ENCODE measurements at places on chromosomes 13 and 19.
A peak's percentile ranks its signal among the peaks of the same experiment; 100 is the strongest.

DNA sequence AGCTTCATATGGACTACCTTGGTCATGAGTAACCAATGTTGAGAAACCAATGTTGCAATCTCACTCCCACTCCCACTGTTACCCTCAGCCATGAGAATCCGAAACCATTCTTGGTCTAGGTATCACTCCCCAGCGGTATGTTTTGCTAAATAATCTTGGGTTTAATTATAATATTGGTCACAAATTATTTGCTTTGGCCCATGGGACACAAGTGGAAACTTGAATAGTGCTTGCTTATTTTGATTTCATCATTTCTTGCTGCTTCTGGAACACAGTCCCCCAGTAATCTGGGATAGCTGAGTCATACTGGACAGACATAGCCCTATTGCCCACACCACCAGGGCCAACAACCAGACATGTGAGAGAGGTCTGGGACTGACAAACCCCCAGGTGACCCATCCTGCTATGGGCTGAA, 171.6 kb upstream of the IPO5 start:
- no peak for DNase-seq

GRCh38 chr13:24233351-24233901, 72.9 kb downstream of the SPATA13 start:
- no peak for DNase-seq

DNA sequence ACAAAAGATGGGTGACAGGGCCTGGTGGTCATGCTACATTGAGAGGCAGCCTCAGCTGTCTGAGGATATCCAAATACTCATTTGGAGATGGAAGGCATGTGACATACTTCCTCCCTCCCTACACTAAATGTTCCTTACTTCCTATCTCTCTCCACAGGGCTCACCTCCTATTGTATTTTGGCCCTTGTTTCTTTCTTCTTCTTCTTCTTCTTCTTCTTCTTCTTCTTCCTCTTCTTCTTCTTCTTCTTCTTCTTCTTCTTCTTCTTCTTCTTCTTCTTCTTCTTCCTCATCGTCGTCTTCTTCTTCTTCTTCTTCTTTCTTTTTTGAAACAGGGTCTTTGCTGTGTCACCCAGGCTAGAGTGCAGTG, 71.8 kb upstream of the POMP start:
- DNase-seq = no peak

GRCh38 chr13:111123221-111123620, 8.1 kb downstream of the ARHGEF7 start:
- no peak for DNase-seq

GRCh38 chr13:19838865-19839275, 24.6 kb downstream of the ZMYM5 start:
- no peak for DNase-seq

DNA sequence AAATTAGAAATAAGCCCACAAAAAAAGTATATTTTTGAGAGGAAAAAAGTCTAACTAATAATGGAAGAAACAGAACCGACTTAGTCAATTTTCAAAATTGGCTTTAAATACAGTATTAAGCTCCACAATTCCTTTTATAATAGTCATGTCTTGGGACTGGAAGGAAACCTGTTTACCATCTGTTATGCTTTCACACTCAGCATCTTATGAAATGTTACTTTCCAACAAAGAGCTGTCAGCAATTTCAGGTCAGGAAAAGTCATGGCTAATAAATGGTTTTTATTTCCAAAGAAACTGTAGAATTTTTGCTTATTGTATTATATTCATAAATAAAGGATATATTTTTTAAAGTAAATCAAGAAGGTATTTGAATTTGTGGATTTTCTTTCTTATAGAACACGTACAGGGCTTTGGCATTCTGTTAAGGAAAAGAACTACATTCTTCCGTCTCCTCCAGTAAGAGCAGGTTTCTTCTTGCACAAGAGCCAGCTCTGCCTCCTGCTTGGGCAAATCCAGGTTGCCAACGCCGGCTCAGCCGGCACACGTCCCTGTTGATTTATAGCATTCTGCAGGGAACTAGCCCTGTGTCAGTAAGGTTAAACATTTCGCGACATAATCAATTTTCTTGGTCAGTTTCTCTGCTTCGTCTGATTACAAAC, 52.9 kb upstream of the GPR12 start:
- no peak for DNase-seq

DNA sequence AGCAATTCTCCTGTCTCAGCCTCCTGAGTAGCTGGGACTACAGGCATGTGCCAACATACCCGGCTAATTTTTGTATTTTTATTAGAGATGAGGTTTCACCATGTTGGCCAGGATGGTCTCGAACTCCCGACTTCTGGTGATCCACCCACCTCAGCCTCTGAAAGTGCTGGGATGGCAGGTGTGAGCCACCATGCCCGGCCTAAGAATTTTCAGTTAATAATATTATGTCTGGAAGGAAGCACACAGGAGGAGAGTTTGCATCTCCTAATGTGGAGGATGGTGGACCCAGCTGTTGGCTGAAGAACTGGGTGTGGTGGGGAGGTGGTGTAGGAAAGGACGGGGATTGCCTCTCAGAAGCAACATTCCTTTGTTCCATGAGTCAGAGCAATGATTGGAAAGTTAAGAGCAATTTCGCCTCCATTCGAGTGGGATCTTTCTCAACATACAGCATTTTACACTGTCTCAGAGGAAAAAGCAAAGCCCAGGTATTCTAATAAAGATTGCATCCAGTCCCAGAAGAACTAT, 11.9 kb downstream of the PDCD2L start:
- DNase-seq = no peak

- no peak for DNase-seq
These were observed 32.1 kb upstream of the PEPD start for GRCh38 chr19:33553530-33554310.

GRCh38 chr13:103694033-103694432, 627.8 kb upstream of the SLC10A2 start:
- DNase-seq = no peak

- no peak for DNase-seq
These were observed 28.9 kb downstream of the FRY start for GRCh38 chr13:32060401-32060878.

- no peak for DNase-seq
These were observed 231.0 kb downstream of the UQCRFS1 start for GRCh38 chr19:28981994-28982393.

GRCh38 chr13:81020010-81020409, 679.1 kb upstream of the SPRY2 start:
- no peak for DNase-seq

- no peak for DNase-seq
These were observed 29.8 kb upstream of the IL17D start for GRCh38 chr13:20673715-20674114.

GRCh38 chr19:49430678-49431329, 5.6 kb downstream of the GFY start:
- no peak for DNase-seq

GRCh38 chr13:46605076-46605824, 52.3 kb downstream of the LRCH1 start:
- DNase-seq = no peak

- no peak for DNase-seq
These were observed 12.3 kb upstream of the BSG start for GRCh38 chr19:560121-560520.

DNA sequence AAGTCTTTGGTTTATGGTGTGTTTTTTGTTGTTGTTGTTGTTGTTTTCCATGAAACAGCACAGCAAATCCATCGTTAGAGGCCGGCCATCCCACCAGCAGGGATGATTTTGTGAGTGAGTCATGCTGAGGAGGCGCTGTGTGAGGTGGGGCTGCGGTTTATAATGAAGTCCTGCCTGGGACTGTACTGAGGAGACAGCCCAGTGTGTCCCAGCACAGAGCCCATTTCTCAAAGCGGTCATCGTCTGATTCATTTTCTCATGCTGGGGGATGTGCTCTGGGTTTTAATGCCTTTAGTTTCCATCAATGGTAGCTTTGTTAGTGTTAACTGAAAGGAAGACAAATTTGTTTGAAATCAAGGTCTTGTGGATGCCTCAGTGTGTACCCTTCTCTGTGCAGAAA, 129.3 kb upstream of the SERP2 start:
- DNase-seq = no peak

- DNase-seq = no peak
These were observed 155.7 kb downstream of the TNFRSF19 start for GRCh38 chr13:23725922-23726321.

DNA sequence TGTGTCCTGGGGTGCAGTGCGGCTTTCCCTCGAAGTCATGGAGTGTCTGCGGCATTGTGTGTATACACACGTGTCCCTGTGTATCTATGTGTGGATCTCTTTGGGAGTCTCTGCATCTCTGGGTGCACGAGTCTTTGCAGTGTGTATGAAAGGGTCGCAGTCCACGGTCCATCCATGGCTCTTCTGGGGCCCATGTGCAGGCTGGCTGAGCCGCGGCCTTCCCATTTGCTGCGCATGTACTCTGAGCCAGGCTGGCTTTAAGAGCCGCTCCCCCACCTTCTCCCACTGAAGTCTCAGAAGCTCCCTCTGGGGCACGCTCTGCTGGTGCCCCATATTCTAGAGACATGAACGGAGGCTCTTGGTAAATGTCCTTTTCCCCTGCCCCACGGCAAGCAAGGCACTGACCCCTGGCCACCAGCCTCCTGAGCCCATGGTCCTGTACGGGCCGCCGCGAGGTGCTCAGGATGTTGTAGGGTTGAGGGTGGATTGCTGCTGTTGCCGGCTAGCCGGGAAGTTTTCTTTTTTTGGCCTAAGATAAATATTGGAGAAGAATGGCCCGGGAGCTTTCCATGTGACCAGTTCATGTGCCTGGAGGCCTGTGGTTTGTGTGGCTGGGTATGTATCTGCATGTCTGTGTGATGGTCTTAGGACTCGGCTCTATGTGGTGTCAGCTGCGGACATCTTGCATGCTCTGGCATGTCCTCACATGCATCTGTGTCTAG, 31.9 kb downstream of the PAK4 start:
- no peak for DNase-seq

DNA sequence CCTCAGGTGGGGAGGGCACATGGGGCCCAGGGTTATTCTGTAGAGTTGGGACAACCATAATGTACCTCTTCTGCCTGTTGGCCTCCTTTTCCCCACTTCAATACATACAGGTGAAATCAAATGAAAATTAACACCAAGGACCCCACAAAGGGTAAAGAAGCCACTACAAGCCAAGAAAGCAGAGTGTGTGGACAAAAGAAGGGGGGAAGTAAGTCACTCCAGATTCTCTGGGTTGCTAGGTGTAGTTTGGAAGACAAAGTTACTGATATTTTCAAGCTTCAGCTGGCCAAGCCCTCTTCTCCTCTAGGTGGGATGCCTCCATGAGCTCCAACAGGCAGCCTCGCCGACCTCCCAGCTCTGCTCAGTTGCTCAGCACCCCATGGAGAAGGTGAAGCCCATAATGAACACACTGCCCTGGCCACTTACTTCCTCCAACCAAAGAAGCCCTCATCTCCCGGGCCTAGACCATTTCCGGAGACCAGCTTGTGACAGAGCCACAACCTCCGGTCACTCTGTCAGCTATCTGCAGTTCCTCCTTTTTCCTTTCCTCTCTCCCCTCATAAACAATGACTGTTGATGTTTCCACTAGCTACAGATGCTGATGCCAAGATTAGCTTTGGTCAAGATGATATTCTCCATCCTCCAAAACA, 66.8 kb upstream of the MED4 start:
- DNase-seq = no peak

DNA sequence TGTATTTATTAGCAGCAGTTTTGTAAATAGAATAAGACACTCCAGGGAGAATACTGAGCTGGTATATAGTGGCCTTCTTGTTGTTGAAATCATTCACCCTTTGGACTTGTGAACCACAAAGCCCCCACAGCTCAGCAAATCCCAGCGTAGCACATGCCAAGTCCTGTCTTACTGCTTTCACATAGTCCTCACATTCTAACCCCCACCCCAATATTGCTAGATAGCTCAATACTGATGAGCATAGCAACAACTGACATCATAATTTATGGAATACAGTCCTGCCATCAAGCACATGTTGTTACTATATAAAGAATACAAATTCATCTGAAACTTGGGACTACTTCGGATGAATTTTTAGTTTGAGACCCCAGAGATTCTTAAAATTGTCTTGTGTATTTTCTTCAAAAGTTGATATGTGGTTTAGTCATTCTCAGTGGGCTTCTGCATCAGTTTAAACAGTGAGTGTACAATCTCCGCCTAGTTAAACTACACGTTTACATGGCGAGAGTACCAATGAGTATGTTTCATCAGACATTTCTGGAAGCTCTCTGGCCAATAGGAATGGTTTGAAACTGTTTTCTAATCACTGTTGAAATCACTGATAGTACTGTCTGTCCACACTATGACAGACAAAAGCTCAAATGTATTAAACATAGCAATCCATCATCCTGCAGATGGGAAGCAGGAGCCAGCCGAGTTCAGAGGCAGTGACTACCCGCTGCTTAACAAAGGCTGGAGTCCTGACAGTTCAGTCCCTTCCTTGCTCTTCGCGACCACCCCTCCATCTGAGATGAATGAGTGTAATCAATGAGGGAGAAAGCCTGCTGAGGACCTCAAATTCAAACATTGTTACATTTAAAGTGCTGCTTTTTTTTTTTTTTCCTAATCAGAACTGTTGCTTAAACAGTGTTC, 15.2 kb downstream of the DACH1 start:
- DNase-seq = no peak

GRCh38 chr13:47679401-47679800, 321.7 kb downstream of the SUCLA2 start:
- DNase-seq = no peak

- DNase-seq = peak; percentile 13
These were observed 299.0 kb downstream of the ITGBL1 start for GRCh38 chr13:101751488-101751887.

- DNase-seq = peak; percentile 59
These were observed 11.7 kb downstream of the NTN5 start for GRCh38 chr19:48660852-48661710.

- DNase-seq = no peak
These were observed 161.9 kb downstream of the B3GLCT start for GRCh38 chr13:31361673-31362072.

DNA sequence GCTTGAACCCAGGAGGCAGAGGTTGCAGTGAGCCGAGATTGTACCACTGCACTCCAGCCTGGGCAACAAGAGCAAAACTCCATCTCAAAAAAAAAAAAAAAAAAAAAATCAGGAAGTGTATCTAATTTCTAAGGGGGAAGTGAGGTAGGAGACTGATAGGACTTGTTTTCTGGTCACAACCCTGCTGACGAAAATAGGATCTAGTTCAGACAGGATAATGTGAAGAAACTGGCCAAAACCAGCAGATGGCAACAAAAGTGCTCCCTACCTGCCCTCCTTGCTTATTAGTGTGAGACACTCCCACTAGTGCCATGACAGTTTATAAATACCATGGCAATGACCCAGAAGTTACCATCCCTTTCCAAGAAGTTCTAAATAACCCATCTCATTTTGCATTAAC, 36.0 kb upstream of the KPNA3 start:
- DNase-seq = no peak

- peak; percentile 66 for DNase-seq
These were observed 1180.1 kb upstream of the ATXN8OS start for GRCh38 chr13:68927387-68928026.

- DNase-seq = no peak
These were observed 59.0 kb downstream of the SMARCA4 start for GRCh38 chr19:11019824-11020223.

- no peak for DNase-seq
These were observed 6.6 kb upstream of the TPTE2 start for GRCh38 chr13:19567820-19568534.

Measured in HAP-1 (cell line).